ENCODE measurements at places on chromosomes 1 and 21.
A peak's percentile ranks its signal among the peaks of the same experiment; 100 is the strongest.

- DNase-seq = no peak
These were observed 51.9 kb downstream of the LDLRAD2 start for GRCh38 chr1:21863981-21864380.

GRCh38 chr1:218371927-218372672, 27.0 kb downstream of the TGFB2 start:
- peak; percentile 52 for DNase-seq

- DNase-seq = no peak
These were observed 2.1 kb downstream of the GNG12 start for GRCh38 chr1:67830928-67831830.

DNA sequence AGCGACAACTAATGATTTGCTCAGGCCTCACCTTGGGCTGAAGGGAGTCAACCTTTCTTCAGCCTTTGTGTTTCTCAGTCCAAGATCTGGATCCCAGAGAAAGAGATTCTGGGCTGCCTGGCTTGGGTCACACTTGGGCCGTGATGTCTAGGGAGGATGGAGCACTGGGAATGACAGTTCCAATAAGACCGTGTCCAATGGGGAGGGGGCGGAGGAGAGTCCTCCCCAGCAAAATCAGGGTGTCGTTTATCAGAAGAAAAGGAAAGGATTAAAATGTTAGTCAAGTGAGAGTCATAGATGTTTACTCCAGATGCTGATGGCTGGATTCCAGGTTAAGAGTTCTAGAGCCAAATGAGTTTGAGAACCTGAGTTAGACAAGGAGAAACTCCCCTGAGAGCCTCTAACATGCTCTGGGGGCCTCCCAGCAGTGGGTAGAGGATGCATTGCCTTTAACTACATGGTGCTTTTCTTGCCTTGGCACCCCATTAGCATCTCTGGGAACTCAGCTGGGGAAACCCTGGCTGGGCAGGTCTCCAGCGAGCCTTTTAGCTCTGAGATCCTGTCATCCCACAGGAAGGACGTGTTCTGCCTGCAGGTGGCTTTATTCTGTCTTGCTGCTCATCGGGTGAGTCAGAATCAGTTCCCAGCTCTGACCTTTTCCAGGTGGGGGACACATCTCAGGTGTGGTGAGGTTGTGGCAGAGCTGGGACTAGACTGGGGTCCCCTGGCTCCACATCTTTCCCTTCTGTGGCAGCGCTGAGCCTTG, 22.2 kb downstream of the NIPAL3 start:
- DNase-seq = no peak

DNA sequence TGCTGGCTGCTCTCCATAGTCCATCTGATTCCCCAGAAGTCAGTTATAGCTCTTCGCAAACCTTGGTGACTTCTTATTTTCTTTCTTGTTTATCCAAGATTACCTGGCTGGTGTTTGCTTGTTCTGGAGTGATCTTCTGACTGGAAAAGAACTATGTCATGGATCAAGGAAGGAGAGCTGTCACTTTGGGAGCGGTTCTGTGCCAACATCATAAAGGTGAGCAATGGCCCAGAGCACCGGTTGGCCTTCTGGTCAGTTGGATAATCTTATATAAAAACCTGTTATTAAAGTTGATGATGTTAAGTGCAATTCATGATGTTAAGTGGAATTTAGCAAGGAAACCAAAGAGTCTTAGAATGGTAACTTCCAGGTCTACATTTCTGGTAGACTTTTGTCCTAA, 672 bp downstream of the DHDDS start:
- DNase-seq = no peak

Data from BJ (cell line).